ENCODE measurements at places on chromosomes 1 and 21. TPM values are rescaled to one million over a fixed set of nuclear protein-coding genes. Genes with fewer than 3 reads are reported as not detected.

Gene OR2AK2
- total RNA-seq: not detected

Gene EXOSC10
- total RNA-seq: 46.2 TPM

Gene TBX19
- total RNA-seq: 0.15 TPM

Gene NCF2
- total RNA-seq: 1.5 TPM

Gene OLIG1
- not detected for total RNA-seq

Gene F11R
- 126 TPM for total RNA-seq
